ENCODE measurements at places on chromosomes 12 and 14.

DNA sequence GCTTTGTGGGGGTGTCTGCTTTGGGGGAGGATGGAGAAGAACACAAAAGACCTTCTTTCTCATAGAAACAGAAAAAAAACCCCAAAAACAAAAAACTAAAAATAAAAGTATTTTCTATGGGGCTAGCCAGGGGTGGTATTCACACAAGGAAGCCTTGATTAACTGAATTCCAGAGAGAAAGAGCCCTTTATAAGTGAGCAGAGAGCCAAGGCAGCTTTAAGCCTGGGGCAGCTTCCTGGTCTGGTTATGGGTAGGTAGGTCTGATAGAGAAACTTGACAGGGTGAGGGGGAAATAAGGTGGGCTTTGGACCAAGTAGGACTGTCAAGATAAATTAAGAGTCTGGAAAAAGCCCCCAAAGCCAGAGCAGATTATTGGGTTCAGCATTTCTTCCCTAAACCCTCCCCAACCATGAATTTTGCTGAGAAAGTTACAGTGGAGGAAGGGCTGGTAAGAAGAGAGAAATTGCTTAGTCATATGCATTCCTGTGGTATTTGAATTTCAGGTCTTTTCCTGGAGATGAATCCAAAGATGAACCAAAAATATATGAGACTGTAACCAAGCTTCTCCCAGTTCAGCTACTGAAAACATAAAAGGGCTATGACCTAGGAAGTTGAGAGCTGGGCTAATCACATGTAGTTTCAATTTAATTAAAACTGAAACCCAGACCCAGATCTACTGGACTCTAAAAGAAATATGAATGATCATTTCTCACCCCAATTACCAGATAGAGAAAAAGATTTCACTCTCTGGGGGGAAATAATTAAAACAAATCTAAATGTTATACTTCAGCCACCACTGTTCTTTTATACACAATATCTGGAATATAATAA, 144.8 kb downstream of the TBC1D30 start:
- no peak for DNase-seq

- DNase-seq: no peak
Measured at GRCh38 chr12:121786440-121786825, 7.1 kb downstream of the RHOF start.

- no peak for DNase-seq
Measured at GRCh38 chr14:57508756-57509155, 15.1 kb upstream of the CCDC198 start.

DNA sequence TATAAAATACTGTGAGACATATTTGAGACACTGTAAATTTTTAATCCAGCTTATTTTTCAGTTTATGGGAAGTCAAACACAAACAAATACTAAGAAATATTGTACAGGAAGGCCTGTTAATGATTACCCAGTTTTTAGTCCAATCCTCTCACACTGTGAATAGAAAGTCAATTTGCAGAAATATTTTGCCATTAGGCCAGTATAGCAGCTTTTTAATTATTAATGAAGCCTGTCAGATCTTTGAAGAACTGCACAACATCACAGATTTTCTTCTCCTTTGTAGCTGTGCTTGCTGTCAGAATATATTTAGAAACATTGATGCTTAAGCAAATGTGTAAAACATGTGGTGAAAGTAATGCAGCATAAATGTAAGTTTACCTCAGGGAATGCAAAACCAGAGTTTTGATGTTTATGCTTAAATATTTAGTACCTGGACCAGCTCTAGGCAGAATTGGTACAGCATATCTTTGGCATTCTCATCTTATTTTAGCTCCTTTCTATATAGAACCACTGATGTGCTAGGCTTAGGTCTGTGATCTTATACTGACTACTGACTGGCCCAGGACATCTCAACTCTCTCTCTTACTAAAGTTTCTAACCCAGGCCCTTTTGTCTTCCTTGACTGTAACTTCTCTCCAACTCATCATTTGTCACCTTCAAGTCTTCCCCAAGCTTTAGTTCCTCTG, 230.8 kb upstream of the NAV3 start:
- DNase-seq: no peak

DNA sequence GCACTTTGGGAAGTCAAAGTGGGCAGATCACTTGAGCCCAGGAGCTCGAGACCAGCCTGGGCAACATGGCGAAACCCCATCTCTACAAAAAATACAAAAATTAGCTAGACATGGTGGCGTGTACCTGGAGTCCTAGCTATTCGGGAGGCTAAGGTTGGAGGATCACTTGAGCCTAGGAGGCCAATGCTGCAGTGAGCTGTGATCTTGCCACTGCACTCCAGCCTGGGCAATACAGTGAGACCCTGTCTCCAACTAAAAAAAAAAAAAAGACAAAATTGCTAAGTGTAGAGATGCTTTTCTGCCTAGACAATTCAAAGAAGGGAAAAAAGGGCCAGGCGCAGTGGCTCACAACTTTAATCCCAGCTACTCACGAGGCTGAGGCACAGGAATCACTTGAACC, 3.4 kb upstream of the LRP6 start:
- no peak for DNase-seq

- no peak for DNase-seq
Measured at GRCh38 chr12:9147461-9147860, 31.7 kb upstream of the A2M start.

GRCh38 chr14:60204843-60205774, 39.9 kb upstream of the DHRS7 start:
- DNase-seq: no peak

DNA sequence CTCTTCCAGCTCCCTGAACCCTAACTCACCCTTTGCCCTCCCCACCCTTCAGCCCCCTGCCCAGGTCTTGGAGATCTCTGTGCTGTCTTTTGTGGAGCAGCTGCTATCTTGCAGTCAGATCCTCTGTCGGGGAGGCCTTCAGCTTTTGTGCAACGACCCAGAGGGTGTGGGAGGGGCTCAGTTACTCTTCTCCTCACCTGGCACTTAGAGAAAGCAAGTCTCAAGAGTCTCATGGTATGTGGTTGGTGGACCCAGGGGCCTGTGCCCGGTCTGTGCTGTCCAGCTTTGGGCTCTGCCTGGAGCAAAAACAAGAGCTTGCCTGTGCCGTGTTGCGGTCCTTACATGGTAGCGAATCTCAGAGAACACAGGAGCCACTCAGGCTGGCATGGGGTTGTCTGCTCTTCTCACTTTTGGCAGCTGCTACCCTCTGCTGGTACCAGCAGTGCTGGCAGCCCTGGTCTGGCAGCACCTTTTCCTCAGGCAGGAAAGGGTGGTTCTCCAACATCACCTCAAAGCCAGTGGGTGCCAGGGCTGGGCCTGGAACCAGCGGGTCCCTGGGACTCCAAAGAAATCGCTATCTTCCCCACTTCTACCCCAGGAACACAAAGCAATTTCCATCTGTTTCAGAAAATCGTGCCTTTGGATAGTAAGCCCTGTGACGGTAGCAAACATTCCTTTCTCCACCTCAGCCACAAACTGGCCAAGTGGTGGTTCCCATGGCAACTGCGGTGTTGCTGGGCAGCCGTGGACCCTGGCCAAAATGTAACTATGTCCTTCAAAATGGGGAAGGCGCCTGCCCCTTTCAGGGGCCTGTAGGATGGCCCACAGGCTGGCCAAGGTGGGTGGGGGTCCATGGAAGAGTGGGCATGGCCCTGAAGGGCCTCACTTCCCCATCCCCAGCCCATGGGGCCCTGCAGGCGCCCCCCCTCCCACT, 90.0 kb downstream of the RIN3 start:
- DNase-seq: peak; percentile 36

GRCh38 chr14:61625165-61625564, 70.1 kb upstream of the HIF1A start:
- no peak for DNase-seq

DNA sequence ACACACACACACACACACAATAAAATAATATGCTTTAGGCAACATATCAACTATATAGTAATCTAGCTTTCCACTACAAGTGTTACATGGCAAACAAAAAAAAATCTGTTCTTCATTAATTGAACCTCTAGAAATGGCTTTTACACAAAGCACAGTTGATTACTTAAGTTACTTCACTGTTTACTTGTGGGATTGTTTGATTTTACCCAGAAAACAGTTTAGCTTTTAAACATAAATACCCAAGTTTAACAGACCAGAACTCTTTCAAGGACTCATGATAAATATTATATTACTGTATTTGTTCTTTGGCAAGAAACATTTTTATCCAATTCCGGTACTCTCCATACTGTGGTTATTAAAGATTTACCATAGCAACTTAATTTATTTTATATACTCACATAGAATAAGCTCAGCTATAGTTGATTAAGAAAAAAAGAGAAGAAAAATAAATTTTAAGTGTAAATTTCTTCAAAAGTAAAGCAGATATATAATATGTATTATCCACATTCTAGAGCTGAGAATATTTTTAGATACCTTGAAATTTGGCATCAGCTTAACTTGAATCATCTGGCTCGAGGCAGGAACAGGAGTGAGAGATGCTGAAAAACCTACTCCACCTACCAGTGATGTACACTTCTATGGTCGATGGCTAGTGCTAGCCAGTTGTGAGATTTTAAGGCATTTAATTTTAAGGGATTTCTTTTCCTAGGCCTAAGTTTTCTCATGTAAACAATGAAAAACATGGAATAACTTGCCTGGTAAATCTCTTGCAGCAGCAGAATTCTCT, 126.0 kb downstream of the BTG1 start:
- DNase-seq: no peak

DNA sequence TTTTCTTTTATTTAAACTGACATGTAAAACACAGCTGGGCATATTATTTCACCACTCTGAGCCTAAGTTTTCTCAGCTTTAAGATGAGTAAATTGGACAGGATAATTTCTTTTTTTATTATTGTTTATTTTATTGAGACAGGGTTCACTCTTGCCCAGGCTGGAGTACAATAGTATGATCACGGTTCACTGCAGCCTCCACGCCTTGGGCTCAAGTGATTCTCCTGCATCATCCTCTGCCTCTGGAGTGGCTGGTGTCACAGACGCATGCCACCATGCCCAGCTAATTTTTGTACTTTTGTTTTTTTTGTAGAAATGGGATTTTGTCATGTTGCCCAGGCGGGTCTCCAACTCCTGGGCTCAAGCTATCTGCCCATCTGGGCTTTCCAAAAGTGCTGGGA, 12.7 kb downstream of the BMAL2 start:
- no peak for DNase-seq

GRCh38 chr14:98599082-98599481, 672.9 kb downstream of the BCL11B start:
- no peak for DNase-seq

DNA sequence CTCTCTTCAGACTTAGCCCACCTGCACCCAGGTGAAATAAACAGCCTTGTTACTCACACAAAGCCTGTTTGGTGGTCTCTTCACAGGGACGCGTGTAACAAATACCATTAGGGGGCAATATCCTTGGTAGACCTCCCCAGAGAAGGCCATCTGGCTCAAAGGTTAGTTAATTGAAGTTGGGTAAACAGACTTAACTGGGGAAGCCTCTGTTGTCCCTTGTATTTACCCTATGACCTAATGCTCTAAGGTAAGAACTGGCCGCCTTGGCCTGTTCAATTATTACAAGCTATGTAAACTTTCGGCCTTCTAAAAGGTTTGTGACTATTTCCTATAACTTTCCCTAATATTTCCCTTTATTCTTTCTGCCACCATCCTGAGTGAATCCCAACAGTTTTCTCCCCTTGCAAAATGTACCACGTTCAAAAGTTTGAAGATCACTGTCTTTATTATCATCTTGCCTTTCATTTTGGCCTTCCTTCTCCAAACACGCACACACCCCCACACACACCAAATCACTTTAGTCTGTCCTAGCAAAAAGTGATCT, 15.3 kb upstream of the LYZ start:
- DNase-seq: no peak

GRCh38 chr14:81144824-81145603, 75.7 kb downstream of the GTF2A1 start:
- no peak for DNase-seq

DNA sequence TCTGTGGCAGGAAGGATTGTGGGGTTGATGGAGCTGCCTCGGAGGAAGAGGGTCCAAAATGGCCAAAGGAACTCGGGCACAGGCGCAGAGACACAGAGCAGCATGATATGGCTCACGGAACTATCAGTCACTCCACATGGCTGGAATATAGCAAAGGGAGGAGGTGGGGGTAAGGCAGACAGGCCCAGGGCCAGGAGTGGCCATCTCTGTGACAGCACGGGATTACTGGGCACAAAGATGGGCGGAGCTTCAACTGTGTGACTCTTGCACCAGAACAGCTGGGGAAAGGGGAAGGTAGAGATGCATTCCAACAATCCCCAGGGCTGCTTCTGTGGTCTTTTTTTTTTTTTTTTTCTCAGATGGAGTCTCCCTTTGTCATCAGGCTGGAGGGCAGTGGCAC, 24.8 kb upstream of the EML1 start:
- no peak for DNase-seq

DNA sequence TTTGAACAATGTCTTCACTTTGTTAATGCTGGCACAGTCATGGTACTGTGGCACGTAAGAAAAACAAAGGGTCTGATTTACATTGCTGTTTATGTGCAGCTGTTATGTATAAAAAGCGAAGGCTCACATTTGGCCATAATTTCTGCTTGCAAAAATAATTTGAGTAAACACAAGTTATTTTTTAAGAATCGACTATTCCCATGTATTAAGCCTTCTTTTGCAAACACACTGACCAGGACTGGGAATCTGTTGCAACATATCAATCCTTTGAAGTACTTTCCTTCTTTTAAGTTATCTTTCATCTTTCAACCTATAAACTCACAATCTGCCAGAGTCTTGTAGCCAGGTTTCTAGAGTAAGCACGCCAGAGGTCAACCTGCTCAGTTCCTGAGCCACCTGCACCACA, 145.4 kb upstream of the BMP4 start:
- no peak for DNase-seq

- no peak for DNase-seq
Measured at GRCh38 chr14:97902630-97903029, 1105.4 kb downstream of the VRK1 start.

DNA sequence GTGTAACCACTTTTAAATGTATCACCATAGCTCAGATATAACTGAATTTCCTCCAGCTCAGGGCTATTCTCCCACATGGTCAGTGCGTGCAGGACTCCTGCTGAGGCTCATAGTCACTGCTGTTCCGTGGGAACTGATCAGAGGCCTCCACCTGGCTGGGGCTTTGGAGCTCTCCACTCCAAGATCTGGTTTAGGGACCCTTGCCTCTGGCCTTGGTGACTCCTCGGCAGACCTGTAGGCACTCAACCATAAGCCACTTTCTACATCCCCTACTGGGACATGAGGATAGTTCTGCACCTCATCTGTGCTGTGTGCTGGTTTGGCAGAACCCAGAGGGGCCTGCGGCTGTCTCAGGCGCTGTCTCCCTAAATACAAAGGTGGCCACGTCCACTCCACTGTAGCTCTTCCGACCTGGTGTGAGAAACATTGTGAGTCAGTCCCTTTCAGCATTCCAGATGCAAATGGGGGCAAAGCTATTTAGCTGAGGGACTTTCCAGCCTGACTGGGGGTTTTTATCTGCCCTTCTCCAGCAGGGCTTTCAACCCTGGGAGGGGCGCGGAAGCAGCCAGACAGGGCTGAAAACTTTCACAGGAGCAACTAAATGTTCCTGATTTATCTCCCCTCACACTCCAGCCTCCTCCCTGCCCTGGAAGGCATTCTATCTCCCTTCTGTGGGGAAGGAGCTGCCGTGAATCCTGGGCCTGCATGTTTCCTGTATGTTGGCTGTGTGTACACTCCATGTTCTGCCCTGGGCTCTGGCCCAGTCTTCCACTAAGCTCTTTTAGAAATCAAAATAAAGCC, 218.3 kb upstream of the DAAM1 start:
- DNase-seq: no peak

- DNase-seq: no peak
Measured at GRCh38 chr14:56044196-56044595, 74.0 kb upstream of the PELI2 start.

GRCh38 chr12:42076976-42077375, 67.7 kb downstream of the GXYLT1 start:
- no peak for DNase-seq

- no peak for DNase-seq
Measured at GRCh38 chr12:24361877-24362580, 412.6 kb upstream of the SOX5 start.
